ENCODE measurements at places on chromosomes 13 and 19.

- no peak for DNase-seq
Observed at GRCh38 chr19:34482380-34483250, 1.1 kb downstream of the WTIP start.

DNA sequence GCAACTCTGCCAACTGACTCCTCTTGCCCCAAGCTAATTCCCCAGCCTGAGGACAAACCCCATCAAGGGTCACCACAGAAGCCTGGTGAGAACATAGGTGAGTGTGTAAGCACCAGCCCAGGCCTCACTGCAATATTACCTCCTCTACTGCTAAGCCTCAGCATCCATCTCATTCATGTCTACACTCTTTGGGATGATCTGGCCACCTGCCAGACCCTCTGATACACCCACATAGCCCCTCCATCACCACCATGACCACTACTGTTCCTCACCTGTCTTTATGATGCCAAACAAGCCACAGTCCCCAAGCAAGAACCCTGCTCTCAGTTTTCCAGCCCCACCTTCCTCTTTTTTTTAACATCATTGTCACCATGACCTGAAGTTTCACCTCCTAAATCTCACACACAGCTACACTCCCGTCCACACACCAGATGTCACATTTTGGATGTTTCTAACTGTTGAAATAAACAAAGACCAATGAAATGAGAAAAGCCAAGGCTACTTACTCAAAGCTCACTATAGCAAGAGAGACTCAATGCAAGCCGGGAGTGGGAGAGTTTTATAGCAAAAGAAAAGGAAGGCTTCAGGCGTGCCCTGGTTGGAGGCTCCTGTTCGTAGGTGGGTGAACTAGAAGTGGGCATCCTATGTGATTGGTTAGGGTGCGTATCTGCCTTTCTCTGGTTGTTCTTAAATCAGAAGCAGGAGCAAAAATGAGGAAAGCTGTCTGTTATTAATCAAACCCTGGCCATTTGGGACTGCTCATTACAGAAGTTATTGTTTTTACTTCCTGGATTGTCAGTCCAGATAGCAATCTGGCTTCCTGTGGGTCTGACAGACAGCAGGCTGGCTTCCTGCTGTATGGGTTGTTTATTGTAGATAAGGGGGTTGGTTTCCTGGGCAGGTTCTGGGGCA lies 2.0 kb downstream of the ZNF792 start:
- no peak for DNase-seq

DNA sequence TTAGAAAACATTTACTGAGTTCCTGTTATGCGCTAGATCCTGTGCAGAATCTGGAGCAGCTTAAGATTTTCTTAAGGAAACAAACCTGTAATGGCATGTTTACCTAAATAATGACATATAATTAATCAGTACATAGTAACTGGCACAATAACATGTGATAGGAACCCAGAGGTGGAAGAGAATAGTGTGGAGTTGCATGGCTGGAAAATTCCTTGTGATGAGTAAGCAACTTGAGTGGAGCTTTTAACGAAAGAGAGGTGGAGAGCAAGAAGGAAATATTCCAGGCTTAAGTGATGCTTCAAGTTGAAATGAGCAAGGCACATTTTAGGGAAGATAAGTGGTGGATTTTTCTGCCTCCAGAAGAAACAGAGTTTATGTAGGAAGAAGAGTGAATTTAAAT lies 9.2 kb upstream of the GPC5 start:
- DNase-seq, result no peak

DNA sequence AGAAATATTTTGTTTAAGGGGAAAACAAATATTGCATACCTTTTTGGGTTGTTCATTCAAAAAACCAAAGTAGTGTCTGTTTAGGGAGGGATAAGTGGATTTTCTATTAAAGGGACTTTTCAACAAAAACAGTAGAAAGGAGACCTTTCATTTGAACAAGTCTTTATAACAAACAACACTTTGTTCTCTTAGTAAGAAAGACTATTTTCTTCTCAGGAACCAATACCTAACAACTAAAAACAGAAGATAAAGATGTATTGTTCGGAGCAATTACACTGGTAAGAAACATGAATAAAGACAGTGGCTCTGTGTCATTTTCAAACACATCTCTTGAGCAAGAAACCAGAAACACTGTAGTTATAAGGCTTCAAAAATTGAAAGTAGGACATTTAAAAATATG lies 1610.1 kb upstream of the PCDH20 start:
- no peak for DNase-seq

DNA sequence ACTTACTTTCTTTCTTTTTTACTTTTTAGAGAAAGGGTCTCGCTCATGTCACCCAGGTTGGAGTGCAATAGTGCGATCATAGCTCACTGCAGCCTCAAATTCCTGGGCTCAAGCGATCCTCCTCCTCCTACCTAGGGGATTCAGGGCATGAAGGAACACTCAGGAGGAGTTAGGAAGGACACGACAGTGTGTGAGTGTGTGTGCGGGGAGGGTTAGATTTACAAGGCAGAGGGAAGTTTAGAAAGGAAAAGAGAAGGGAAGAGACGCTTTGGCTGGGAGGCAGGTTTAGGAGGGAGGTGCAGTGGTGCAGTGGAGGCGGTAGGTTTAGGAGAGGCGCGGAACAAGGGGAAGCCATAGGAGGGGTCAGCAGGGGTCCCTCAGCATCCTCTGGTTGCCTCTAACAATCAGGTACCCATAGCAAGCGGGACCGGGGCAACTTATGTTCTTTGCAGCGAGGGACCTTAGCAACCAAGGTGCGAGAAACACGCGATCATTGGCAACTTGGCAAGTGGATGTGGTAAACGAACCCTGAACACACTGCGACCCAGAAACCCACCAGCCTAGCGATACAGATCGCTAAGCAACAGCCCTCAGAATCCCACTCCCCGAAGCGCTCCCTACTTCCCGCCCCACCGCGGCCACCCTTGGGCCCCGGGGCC lies 501 bp downstream of the SIRT2 start:
- DNase-seq, result no peak

DNA sequence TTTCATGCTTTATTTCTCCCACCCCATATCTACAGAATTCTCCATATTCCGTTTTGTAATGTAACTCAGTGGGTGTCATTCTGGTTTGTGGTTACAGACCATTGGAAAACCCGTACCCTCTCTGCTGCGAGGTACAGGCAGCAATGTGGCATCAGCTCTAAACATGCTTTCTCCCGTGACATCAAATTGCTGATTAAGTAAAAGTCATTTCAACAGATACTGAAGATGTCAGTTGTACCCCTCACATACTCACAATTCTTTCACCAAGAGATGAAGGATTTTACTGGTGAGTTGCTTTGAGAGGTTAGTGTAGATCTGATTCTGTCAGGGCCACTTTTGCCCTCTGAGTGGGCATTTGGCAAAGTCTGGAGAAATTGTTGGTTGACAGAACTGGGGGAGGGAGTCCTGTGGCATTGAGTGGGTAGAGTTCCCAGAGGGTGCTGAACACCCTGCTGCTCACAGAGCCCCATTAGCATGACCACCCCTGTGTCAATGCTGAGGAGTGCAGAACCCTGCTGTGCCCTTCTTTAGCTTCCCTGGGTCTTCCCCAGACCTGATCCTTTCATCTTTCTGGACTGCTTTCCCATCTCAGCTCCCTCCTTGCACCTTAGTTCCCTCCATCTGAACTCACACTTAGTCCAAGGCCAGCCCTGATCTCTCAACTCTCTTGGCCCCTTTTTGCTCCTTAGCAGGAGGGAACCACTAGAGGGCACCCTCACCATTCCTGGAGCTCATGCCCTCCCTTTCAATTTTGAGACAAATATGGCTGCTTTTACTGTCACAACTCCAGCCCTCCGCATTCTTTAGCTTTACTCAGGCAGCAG lies 39.9 kb upstream of the CEACAM8 start:
- no peak for DNase-seq

DNA sequence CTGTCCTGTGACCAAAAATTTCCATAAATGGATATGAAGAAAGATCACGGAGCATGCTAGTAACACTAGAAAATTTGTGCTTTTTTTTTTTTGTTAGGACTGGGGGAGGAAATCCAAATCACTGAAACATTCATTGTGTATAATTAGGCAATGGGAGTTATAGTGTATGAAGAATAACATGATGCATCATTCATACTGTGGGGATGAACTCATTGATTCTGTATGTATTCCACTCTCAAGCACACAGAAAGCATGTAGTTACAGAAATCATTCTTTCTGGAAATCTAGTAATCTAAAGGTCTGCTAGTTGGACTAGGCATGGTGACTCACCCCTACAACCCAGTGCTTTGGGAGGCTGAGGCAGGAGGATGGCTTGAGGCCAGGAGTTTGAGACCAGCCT lies 749.7 kb downstream of the DIAPH3 start:
- no peak for DNase-seq

GRCh38 chr19:41298348-41298964 lies 11.5 kb upstream of the CCDC97 start:
- no peak for DNase-seq

DNA sequence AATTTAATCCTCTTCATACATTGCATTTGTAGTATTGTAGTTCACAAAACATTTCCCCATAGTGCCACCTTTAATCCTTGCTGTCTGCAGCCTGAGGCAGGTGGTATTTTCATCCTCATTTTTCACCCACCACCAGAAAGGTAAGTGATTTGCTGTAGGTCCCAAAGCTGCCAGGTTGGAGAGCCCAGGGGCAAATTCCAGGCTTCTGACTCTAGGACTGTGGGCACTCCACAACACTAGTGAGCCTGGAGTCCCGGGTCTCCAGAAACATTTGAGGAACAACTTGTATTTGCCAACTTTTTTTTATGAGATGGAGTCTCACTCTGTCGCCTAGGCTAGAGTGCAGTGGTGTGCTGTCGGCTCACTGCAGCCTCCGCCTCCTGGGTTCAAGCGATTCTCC lies 6.2 kb downstream of the ILF3 start:
- DNase-seq, result no peak

GRCh38 chr13:113991676-113992179 lies 17.9 kb upstream of the C13orf46 start:
- no peak for DNase-seq

GRCh38 chr13:99310382-99311031 lies 3.3 kb upstream of the GPR183 start:
- DNase-seq, result no peak

- DNase-seq, result no peak
Observed at GRCh38 chr13:59103004-59103768, 1060.5 kb downstream of the DIAPH3 start.

GRCh38 chr13:83211301-83211700 lies 671.0 kb downstream of the SLITRK1 start:
- DNase-seq, result no peak

- no peak for DNase-seq
Observed at GRCh38 chr19:1880611-1881392, 4.5 kb downstream of the ABHD17A start.

DNA sequence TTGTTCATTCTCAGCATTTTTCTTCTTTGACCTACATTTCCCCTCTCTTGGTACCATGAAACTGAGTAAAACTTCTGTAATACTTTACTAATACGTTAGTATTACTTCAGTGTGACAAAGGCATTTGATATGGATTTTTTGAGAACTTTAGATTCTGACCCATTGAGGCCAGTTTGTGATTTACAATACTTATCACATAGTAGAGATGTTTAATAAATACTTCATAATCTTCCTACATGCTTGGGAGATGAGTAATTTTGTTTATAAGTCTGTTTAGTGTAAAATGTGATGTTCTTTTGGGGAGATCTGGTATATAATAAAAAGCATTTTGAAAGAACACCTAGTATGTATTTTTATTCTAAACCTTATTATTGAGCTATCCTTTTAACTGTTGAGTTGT lies 29.7 kb downstream of the GTF2F2 start:
- no peak for DNase-seq

GRCh38 chr13:42320375-42320787 lies 48.4 kb downstream of the AKAP11 start:
- no peak for DNase-seq

DNA sequence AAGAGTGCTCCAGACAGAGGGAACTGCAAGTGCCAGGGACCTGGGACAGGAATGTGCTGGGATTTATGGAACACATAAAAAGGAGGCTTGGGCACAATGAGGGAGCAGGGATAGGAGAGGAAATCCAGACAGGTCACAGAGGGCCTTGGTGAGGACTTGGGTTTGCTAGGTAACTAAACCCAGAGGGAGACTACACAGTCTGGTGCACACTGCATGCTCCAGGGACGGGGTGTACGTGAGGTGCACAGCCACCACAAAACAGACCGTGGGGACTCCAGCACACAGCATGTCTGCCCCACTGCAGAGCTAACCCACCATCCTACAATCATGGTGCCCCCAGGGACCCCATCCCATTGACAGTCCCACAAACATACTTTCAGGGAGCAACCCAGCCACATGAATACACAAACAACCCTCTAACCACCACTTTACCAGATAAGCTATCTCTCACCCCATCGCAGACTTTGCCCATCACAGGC lies 5.5 kb upstream of the ZFP36 start:
- DNase-seq, result no peak

GRCh38 chr19:29547981-29548380 lies 22.2 kb downstream of the VSTM2B start:
- DNase-seq, result no peak

DNA sequence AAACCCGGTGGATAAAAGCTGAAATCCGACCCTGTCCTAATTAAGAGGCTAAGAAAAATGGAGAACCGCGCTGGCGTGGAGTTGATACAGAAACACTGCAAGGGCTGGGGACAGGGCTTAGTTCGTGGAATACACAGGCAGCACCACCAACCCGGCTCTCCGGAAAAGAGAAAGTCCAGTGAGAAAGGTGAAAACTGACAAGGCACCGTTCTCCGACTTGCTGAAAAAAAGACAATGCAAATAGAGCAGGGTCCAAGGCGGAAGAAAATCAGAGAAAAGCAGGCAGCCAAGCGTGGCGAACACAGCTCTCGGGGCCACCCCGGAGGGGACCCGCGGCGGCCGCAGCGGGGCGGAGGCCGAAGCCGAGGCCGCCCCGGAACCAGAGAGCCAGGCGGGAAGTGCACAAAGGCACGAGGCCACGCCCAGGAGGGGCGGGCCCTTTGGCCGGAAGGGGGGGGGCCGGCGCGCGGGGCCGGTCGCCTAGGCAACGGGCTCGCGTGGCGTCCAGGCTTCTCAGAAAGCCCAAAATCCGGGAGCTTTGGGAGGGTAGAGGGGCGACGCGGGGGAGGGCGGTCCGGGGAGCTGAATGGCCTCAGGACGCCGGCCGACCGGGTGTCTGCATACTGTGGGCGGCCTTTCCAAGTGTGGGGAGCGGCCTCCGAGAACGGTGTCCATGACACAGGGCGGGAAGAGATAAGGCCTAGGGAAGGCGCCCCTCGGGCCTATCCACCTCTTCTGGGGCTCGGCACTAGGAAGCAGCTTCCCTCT lies 1.2 kb upstream of the ING1 start:
- peak; percentile 89 for DNase-seq

DNA sequence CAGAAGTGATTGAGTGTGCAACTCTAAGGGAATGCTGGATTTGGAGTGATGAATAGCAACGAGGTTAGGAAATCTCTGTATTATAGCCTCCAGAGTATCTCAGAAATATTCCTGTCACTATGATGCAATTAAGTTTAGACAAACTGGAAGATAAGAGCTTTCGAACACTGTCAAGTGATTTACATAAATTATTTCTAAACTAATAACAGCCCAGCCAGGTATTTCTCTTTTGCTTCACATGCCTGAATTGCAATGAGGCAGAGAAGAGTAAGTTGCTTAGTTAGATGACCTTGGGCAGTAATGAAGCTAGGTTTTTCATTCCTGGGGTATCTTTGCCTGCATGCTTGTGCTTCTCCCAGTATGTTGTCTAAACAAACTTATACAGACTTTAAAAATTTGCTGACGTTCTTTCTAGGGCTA lies 134.5 kb downstream of the LMO7 start:
- DNase-seq, result no peak
